NCI-H748 treated with DMSO at 0.1 percent for 48 hours (cell line): ENCODE measurements at places on chromosomes 1 and 21.
A peak's percentile ranks its signal among the peaks of the same experiment; 100 is the strongest.

DNA sequence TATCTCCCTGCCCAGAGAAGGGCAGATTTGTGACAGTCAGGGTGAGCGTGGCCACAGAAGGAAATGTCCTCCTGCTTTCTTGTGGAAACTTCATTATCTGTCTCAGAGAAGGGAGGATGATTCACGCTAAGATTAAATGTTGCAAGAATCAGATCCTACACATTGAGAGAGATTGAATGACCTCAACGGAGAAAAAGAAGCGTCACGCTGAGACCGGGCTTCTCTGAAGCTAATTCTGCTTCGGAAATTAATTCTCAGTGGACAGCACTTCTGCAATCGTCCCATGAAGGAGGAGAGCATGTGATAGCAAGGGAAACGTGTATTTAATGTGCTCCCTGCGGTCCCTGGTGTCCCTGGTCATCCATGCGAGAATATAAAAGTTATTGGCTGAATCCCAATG lies 19.8 kb upstream of the C1orf21 start:
- no peak for DNase-seq

DNA sequence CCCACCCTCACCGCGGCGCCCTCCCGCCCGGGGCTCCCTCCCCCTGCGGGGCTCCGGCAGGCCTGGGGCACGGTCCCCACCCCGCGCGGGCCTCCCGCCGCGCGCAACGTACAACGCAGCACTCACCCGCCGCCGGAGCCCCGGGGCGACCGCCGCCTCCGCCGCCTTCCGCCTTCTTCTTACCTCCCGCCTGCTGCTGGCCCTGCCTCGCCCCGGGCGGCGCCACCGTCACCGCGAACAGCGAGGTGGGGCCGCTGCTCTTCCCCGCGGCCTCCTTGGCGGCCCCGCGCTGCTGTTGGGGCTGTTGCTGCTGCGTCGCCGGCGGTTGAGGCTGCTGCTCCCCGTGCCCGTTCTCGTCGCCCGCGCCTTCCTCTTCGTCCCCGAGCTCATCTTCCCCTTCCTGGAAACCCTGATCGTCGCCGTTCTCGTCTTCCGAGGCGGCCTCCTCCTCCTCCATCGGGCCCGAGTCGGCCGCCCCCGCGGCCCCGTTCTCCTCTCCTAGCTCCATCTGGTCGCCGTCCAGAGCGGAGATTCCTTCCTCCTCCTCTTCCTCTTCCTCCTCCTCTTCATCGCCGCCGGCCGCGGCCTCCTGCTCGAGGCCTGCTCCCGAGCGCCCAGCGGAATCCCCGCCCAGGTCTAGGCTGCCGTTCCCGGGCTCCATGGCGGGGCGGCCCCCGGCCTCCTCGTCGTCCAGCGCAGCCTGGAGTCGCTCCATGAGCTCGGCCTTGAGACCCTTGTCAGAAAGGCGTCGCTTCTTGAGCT lies 671 bp downstream of the HNRNPU start:
- DNase-seq, result peak; percentile 21

GRCh38 chr21:43925609-43926008 lies 60.6 kb downstream of the AGPAT3 start:
- no peak for DNase-seq

DNA sequence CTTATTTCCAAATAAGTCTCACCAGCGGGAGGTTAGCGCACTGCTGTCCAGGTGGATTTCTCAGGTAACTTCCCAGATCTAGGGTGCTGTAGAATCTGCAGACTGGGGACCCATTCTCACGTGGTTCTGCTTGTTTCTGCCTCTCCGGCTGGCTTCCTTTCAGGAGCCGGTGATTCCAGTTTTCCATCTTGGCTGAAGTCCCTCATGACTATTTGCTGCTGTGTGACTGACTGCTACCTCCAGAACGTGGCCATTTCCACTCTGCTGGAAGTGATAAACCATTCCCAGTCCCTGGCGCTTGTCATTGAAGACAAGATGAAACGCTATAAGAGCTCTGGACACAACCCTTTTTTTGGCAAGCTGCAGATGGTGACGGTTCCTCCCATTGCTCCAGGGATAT lies 76.0 kb downstream of the DOP1B start:
- no peak for DNase-seq

- no peak for DNase-seq
These were observed 30.7 kb downstream of the NOL9 start for GRCh38 chr1:6523566-6523965.

- DNase-seq, result no peak
These were observed 648.4 kb downstream of the PLA2G4A start for GRCh38 chr1:187477103-187477502.

DNA sequence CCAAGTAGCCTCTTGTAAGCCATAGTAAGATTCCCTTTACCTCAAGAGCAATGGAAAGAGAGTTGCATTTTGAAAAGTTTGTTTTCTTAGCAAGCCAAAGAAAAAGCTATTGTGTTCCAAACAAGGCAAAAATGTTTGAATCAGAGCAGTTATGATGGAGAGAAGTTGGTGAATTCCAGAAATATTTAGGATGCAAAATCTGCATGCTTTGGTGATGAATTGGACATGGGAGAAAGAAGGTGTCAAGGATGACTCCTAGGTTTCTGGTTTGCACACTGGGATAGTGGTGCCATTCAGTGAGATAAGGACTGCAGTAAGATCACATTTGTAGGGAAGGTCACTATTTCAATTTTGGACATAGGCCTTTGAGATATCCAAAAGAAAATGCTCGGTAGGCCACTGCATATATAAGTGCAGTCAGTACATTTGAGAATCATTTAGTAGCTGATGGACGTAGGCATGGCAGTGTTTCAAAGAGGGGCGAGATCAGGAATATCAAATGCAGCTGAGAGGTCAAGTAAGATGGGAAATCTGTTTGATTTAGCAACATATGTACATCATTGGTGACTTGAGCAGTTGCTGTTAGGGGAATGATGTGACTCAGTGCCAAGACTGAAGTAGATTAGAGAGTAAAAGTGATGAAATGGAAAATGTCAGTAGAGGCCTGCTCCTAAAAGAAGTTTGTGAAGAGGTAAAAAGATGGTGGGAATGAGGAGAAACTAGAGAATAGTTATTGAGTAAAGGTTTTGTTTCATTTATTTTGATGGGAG lies 33.9 kb upstream of the GPR25 start:
- no peak for DNase-seq

GRCh38 chr1:27623327-27624212 lies 11.4 kb downstream of the FGR start:
- DNase-seq, result no peak

DNA sequence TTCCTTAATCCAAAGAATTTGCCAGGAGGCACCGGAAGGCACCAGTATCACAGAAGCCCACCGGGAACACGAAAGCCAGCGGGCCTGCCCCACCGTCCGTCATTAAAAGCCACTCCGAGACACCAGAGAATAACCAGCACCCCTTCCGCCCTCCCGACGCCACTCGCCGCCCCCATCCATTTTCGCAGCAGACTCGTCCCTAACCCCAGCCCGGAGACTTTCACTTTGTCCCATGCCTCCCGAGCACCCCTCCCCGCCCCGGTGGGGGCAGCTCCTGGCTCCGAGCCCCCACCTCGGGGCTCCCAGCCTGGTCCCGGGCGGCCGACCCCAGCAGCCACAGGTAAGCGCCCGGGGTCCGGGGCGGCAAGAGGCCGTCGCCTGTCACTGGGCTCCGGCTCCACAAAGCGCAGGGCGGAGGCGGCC lies 105.4 kb downstream of the SLC45A1 start:
- no peak for DNase-seq

GRCh38 chr1:157403608-157404007 lies 148.7 kb downstream of the FCRL5 start:
- no peak for DNase-seq

GRCh38 chr1:94855307-94855700 lies 35.1 kb downstream of the SLC44A3 start:
- no peak for DNase-seq
